ENCODE measurements at places on chromosomes 3 and 15.

DNA sequence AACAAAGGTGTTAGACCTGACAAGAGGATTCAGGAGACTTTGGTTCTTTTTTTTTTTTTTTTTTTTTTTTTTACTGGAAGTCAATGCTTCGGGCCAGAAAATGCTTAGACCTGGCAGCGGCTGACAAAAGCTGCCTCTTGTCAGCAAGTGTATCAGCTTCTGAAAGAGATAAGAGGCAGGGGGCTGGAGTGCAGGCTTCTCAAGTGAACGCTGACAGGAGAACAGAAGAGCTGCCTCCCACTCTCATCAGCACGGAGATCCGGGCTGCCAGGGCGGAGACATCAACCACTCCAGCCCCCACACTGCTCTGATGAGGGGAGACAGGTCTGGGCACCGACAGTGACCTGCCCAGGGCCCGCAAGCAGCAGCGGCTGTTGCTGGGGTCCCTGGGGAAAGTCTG, 9.4 kb upstream of the SCN5A start:
- no peak for DNase-seq

DNA sequence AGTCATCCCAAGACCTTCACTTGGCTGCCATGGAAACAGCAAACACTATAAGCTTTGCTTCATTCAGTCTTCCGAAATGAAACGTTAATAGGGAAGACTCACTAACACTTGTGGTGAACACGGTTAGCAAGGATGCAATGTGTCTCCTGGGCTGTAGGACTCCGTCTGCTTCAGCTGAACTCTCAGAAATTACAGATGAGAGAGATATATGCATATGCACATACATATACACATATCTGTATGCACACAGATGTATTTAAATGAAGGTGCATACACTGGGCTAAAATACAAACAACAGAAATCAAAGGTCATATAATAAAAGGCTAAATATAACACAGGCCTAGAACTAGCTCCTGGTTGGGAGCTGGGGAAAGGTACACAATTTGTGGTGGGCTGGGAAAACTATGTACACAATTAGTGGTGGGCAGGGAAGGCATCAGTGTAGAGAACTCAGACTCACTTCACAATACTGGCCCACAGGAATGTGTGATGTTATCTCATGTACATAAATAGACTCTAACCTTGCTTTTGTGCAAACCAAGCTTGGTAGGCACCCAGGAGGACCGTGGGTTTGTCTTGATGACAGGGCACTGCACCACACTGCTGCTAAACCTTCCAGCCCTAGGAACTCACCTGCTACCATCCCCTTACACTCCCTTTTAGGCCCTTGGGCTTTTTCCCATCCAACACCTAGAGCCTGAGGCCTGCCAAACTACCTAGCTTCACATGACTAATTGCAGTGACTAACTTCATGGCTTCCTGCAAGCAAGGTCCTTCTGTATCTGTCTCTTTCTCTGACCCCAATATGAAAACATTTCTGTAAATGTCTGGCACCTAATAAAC, 873.1 kb downstream of the NSUN3 start:
- no peak for DNase-seq

- no peak for DNase-seq
These were observed 30.1 kb downstream of the BTD start for GRCh38 chr3:15631426-15632211.

- DNase-seq = no peak
These were observed 19.5 kb downstream of the TMOD2 start for GRCh38 chr15:51770902-51771301.

DNA sequence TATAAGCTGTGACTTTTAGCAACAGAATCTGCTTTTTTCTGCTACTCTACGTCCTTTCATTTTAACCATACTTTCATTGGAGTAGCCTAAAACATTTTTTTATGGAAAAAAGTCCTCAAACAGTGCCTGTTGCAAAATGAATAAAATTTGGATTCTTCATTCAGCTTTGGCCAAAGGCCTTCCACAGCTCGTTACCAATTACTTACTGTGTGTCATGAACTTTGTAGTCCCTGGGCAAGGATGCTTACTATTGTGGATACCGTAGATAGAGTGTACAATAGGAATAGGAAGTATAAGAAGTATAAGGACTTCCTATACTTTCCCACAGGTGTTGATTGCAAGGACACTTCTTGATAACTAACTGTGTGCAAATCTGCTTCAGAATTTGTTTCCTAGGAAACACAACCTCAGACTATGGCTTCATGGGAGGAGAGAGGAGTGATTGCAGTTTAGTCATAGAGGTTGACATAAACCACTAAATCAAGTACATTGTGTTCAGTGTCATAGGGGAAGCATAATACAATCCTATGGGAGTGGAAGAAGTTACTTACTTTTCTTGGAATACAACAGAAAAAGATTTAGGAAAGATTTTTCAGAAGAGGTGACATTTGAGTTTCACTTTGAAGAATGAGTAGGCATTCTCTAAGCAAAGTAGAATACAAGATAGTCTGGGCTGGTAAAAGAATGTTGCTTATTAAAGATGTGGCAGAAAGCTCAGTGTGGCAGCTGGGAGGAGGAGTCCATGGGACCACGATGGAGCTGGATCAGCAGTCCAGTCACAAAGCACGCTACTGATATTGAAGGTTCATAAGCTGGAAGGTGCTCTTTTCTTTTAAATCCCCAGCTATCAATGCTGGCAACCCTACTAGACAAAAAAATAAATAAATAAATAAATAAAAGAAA, 309.7 kb upstream of the TPRG1 start:
- no peak for DNase-seq

- peak; percentile 7 for DNase-seq
These were observed 75.4 kb upstream of the POMGNT2 start for GRCh38 chr3:43181202-43181821.

GRCh38 chr3:46356909-46357308, 3.0 kb downstream of the CCR2 start:
- DNase-seq = no peak
